NCI-H2081 treated with DMSO at 0.1 percent for 48 hours (cell line): ENCODE measurements at places on chromosomes 3 and 15.

DNA sequence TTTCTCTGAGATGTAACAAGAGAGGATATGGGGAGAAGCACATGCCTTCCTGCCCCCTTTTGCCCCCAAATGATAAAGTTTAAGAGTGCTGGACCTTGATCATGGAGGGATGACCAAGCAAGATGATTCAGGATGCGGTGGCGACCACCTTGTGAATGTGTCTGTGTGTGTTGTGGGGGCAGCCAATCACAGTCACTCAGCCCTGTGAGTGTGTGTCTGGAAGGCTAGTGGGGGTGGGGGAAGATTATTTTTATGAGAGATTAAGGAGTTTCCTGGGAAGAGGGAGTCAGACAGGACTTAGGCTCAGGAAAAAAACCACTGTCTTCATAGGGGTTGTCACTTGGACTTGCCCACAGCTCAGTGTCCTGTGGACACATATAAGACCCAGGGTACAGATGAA is 57.8 kb upstream of the KY start:
- DNase-seq: no peak

GRCh38 chr3:158279609-158280008 is 169.7 kb downstream of the RSRC1 start:
- DNase-seq: no peak

GRCh38 chr3:147773116-147773630 is 364.0 kb downstream of the ZIC1 start:
- no peak for DNase-seq

DNA sequence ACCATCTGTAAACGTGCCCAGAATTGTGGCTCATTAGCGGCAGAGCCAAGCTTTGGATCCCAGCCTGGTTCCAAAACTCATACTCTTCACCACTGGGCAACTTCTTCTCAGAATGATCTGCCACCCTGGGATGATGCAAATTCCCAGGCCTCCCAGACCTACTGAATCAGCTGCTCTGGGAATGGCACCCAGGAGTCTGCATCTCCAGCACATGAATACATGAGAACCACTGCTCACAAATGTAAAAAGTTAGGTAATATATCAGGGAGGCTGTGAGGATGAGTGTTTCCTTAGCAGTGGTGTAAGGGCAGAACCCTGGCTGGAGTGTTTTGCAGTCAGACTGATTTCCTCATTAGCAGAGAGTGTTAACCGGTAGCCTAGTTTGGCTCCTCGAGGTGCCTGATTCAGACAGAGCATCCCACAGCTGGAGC is 94.2 kb downstream of the LIPC start:
- DNase-seq: no peak

DNA sequence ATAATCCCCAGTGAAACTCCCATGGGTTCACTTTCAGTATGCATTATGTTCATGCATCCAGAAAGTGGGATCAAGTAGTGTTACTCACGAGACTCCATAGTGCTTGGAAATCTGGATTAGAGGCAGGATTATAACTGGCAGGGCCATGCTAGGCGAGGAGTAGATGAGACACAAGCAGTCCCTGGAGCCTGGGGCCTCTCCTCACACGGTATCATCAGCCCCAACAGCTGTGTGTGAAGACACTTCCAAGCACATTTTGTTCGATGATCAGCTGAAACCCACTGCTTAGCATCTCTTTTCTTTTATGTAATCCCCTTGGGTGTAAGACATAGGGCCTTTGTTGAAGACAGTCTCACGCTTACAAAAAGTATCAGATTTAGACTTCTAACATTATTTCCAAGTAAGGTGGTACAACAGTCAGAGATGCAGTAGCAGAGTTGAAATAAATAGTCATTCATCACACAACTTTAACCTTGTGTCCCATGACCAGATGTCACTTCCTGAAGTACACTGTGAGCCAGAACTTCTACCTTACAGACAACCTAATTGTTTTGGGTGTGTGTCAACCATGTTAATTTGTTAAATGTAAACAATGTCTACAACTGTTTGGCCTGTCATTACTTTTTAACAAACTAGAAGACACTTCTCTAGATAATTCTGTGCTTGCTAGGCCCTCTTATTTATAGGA is 116.9 kb downstream of the GADL1 start:
- no peak for DNase-seq

GRCh38 chr3:139988472-139989156 is 53.6 kb downstream of the CLSTN2 start:
- DNase-seq: no peak

- no peak for DNase-seq
These were observed 15.3 kb upstream of the PRKCD start for GRCh38 chr3:53145713-53146080.

DNA sequence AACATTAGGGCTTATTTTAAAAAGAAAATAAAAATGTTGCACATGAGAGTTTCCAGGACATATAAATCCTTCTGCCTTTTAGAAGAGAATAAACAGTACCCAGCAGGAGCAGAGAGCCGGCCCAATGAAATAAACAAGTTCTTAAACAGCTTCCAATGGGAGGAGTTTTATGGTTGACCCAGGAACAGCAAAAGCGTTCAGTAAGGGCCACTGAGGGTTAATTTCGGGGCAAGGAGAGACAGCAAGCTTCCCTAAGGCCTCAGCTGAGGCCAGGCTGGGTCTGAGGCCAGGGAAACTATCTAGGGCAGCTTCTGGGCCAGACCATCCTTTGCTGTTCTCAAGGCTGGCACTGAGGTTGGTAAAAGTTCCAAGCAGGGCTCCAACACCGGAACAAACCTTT is 3.4 kb downstream of the PDZRN3 start:
- DNase-seq: no peak

GRCh38 chr15:67852418-67852817 is 12.6 kb upstream of the RNU6-1 start:
- no peak for DNase-seq

- DNase-seq: no peak
These were observed 33.3 kb downstream of the GLB1 start for GRCh38 chr3:33063651-33064051.
